RPMI7951 (cell line): ENCODE measurements at places on chromosomes 16 and 17.

DNA sequence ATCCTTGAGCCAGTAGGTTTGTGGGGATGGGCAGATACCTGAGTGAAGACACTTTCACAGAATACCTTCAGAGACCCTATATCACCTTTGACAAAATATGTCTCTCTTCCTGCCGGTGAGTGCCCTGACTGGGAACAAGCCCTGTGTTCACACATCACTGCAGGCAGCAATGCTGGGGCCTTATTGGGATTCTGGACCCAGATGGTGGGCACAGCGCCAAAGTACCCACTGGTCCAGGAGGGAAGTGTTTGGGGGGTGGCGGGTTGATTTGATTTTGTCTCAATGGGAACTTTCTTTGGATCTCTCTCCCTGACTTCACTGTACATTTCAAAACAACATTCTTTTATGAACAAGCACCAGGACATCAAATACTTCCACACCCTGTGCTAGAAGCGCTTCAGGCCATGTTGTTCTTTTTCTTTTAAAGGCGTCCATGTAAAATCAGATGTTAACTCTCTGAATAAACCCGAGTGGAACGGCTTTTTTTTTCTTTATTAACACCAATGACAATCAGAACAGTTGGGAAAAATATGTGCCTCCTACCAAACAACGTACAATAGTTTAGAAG is 62.4 kb upstream of the AKTIP start:
- no peak for DNase-seq

DNA sequence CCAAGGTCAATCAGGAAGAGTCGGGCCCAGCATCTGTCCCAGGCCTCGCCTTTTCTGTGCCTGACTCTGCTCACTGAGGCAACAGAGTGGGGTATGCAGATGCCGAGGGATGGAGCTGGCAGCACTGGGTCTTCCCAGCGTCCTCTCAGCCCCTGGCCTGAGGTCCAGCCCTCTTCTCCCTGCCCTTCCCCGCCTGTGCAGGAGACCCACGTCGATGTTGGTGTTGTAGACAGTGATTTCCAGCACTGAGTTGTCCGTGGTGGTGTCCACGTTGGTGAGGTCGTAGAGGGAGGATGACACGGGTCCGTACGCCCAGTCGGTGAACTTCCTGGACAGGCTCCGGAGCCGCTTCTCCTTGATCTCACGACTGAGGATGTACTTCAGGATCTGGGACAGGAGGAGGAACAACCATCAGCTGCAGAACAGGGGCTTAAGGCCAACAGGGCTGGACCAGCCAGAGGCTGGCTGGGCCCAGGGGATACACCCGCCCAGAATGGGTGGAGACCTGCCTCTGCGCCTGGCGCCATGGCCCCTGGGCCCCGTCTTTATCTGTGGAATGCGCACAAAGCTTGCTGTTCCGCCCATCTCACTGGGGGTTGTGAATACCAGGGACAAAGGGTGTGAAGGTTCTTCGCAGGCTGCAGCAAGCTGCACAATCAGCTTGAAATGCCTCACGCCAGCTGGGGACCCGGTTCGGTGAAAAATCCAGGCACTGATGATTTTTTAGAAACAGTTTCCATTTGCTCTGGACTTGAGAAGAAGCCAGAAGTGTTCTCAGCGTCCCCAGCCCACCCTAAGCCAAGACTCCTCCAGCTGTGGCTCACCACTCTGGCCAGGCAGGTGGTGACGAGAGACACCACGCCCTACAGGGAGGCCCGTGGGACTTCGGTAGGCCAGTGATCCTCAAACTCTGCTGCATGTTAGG is 27.5 kb downstream of the TRPV3 start:
- no peak for DNase-seq

DNA sequence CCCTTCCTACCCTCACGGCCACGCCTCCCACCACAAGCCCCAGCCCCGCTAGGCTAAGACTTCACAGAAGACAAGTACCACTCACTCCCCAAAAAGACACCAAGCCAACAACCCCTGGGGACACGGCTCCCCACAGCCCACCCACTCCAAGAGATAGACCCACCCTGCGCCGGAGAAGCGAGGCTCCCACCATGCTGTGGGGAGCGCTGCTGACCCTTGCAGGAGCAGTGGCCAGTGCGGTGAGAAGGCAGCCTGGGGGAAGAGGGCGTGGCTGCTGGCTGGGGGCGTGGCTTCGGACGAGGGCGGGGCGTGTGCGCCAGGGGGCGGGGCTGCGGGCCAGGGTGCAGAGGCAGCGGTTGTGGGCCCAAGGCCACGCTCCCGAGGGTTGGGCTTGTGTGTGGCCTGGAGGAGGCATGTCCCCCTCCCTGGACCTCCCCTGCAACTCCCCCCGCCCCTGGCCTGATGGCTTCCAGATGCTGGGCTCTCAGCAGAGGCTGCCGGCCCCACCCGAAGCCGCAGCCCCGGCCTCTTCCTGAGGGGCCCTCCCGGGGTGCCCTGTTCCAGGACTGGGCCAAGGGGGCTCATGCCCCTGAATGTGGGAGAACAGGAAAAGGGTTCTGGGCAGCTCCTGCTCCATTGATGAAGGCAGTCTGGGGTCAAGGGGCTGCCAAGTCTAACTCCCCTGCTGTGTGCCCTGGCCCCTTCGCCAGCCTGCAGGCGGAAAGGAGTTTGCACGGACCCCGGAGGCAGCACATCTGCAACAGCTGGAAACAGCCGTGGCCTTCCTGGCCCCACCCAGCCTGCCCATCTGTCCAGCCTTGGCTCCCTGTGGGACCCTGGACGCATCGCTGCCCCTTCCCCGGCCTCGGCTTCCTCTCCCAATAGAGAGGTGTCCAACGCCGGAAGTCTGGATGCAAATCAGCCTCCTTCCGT is 9.1 kb downstream of the TFAP4 start:
- DNase-seq = no peak

GRCh38 chr17:40873801-40874200 is 6.8 kb upstream of the KRT12 start:
- DNase-seq = no peak

- no peak for DNase-seq
Observed at GRCh38 chr17:79558091-79558900, 52.6 kb downstream of the RBFOX3 start.
